ENCODE measurements at places on chromosomes 11 and 22. TPM values are rescaled to one million over a fixed set of nuclear protein-coding genes. Genes with fewer than 3 reads are reported as not detected.

OR51I1 gene
- total RNA-seq, result 0.93 TPM

TCF20 gene
- total RNA-seq, result 80.7 TPM

LIMK2 gene
- 117 TPM for total RNA-seq

KCTD17 gene
- total RNA-seq, result 42.2 TPM

WBP2NL gene
- total RNA-seq, result not detected

INS gene
- not detected for total RNA-seq

PHLDB1 gene
- total RNA-seq, result 148 TPM

DNA sequence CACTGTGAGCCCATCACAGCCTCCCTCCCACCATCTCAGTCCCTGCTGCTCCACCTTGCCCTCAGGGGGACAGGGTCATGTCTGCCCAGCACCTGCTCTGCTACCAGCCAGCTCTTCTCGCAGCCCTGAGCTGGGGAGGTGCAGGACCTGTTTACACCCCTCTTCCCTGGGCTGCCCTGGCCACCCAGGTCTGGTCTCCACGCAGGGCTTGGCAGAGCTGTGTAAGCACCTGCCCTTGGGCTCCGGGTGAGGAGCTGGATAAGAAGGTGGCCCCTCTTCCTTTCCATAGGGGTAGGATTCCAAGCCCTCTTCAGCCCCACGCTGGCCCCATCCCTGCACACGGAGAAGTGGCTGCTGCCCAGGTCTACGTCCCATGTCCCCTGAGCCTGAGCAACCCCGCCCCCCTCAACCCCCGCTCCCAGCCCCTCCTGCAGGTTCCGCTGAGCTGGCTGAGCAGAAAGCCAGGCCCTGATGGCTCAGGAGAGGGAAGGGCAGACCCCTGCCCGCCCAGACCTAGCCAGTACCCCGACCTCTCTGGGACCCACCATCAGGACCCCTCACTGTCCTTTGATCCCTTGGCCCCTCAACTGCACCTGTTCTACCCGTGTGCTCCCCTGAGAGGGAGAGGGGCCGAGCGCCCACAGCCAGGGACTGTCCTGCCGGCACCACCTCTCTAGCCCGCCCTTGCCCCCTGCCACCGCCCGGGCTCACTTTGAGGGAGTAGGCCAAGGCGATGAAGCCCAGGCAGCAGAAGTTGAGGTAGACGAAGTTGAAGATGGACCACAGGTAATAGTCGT lies 3.2 kb downstream of the IFITM10 start:
- peak; percentile 16 for DNase-seq

- no peak for DNase-seq
Measured at GRCh38 chr11:20125927-20126326, 34.3 kb downstream of the DBX1 start.

- DNase-seq, result peak; percentile 74
Measured at GRCh38 chr22:41915035-41915785, at the start of gene SHISA8. SHISA8 (minus strand) TSS chr22:41915074; CDS start chr22:41914667, 407 bp downstream.

GRCh38 chr11:27100534-27100933 lies 59.9 kb downstream of the BBOX1 start:
- DNase-seq, result no peak

- no peak for DNase-seq
Measured at GRCh38 chr11:8545698-8546366, 48.2 kb downstream of the STK33 start.

GRCh38 chr11:33988586-33989370 lies 62.8 kb upstream of the CAPRIN1 start:
- DNase-seq, result no peak

- no peak for DNase-seq
Measured at GRCh38 chr11:76604081-76604625, 66.4 kb downstream of the LRRC32 start.

GRCh38 chr11:30458541-30458940 lies 127.6 kb downstream of the MPPED2 start:
- no peak for DNase-seq

DNA sequence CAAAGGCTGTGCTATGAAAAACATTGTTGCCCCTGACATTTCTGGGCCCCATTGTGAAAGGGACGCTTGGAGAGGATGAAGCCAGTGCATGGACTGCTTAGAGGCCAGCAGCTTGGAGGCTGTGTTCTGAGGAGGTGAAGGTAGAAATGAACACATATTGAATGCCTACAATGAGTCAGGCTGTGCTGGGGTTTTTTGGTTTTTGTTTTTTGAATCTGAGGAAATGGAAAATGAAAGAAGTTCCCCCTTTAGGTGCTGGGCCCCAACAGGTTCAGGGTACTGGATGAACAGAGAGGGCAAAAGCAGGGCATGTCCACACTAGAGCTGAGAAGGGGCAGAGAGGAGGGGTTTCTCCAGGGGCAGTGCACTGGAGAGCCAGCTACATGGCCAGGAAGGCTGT lies 166.1 kb upstream of the API5 start:
- DNase-seq, result no peak

DNA sequence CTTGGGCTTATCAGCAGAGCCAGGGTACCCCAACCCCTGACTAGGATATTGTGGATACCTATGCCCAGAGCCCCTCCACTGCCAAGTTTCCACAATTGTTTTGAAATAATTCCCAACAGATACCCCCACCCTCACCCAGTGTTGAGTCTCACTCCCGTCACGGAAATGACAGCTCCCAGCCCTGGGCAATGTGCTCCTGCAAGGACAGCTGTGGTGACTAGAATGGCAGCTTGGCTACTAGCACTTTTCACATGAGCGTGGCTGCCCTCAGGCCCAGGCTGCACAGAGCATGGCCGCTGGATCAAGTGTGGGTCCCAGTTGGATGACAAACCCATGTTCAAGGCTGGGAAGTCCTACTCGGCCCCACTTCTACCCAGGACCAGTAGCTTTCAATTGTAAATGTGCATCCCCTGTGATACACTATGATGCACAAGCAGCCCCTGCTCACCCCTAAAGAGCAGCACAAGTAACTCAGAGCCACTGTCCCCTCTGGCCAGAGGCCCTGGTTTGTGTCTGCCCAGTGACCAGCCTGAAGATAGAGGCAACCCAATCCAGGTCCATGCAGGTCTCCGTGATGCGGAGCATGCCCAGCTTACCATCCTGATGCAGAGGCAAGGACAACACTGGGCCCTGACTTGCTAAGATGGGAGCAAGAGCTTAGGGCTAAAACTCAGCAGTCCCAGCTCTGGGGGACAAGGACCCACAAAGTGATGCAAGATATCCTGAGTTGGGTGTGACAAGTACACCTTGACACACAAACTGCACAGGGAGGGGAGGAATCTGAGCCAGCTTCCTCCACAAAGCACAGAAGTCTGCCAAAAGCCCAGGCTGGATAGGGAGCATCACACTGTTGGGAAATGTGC lies 13.2 kb downstream of the KCNQ1OT1 start:
- DNase-seq, result no peak

DNA sequence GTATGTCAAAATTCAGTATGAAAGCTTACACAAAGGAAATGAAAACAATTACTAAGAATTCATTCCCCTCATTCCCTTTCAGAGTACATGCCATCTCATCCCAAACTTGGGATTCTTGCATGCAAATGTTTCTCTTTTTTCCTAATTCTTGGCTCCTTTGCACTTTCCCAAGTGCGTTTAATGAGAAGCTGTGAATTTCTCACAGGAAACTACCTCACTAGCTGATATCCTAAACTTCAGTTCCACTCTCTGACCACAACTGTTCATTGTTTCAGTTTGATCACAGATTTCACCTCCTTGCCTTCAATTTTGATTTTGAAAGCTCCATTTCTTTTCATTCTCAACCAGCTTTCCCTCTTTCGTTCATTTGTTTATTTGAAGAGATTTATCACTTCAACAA lies 5.9 kb upstream of the ARL14EP start:
- no peak for DNase-seq

DNA sequence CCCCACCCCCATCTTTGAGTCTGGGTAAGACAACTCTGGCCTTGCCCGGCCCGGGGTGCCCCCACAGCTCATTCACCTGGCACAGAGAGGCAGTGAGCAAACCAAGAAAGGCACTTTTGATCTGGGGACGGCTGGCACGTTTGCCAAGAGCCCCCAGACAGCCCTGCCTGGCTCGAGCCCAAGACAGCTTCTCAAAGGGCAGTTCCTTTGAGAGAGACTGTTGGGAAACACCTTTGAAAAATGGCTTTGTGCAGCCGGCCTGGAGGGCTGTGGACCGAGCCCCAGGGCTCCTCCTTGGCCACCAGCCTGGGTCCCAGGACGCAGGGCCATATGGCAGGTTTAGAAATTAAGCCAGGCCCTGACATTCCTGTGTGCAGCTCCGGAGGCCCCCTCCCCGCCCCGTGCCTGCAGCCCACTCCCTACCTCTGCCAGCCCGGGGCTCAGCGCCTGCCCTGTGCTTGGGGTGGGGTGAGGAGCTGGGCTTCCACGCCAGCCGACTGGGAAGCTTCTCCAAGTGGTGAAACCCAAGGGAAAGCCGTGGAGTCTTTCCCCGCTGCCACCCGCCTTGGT lies 50.2 kb upstream of the SMIM38 start:
- no peak for DNase-seq

GRCh38 chr11:45925550-45925949 lies 3.1 kb downstream of the LARGE2 start:
- DNase-seq, result no peak

GRCh38 chr11:46247659-46248058 lies 29.8 kb upstream of the CREB3L1 start:
- no peak for DNase-seq

DNA sequence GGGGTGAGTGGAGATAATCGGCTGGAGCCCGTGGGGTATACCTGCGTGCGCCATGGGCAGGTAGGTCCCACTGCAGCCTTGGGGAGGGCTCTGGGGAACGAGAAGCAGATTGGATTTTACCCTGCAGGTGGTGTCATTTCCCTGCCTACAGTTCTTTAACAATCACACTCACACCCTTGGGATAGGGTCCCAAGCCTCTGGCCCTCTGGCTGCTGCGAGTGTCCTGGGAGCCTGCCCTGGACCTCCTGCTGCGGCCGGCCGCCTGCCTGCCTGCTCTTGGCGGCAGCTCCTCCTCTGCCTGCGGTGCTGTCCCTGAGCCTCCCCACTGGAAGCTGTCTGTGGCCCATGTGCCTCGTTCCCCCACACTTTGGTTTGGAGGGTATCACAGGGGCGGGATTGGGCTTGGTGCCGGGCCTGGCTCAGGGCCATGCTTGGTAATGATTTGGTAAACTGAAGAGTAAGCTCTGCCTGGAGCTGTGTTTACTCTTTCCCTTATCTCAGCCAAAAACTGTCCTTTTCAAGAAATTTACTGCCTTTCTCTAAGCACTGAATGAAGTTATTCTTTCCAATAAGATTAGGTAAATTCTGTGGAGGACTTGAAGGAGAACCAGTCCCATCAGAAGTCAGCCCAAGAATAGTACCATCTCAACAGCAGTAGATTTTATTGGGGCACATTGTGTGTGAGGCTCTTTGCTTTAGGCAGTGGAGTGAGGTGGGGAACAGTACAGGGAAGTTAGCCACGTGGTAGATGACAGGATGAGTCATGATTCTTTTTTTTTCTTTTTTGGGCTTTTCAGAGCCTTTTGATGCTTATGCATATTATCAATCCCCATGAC lies 53.7 kb downstream of the TBC1D22A start:
- no peak for DNase-seq

- no peak for DNase-seq
Measured at GRCh38 chr11:1192741-1193325, 30.0 kb upstream of the MUC5B start.

- DNase-seq, result no peak
Measured at GRCh38 chr11:14520747-14521151, 563 bp upstream of the PSMA1 start.

DNA sequence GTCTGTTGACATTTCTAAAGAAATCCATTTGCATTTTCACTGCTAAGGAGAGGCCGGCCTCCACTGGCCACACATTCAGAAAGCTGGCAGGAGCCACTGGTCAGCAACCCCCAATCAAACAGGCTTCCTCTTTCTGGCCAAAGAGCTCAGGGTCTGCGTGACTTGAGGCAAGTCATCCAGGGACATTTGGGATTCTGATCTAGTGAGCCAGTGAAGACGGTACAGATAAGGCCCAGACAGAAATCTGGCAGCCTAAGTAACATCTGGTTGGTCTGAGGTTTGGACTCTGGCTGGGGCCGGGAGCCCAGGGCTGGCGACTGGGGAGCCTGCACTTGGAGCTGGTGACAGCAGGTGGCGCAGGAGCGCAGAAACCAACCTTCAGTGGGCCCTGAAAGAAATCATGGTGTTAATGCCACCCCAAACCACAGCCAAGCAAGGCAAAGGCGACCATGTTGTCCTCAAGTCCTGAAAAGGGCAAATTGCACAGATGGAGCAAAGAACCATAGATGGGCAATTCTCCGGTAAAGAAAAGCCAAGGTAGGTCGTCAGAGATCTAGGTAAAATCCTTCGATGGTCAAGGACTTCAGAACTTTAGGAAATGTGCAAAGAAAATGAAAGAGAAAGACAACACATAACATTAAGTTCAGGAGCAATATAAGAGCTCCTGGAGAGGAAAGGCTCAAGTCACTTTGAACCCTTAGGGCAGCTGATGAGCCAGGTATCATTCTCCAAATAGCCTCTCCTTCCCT lies 99.4 kb upstream of the BLID start:
- DNase-seq, result peak; percentile 78

DNA sequence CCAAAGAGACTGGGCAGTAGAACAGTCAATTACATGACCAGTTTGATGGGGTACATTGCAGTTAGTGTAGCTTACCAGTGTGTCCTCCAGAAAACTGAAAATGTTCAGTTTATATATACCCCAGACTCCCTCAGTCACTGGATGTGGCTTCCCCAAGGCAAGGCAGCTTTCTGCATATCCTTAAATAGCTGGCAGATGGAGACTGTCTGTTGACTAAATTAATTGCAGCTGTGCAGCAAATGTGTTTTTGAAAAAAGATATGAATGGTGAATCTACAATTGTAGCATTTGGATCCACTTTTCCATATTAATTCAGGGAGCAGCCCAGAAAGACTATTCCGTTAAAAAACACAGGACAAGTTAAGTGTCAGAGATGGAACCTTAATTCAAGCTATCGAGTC lies 565.1 kb upstream of the CCDC179 start:
- DNase-seq, result no peak

- DNase-seq, result peak; percentile 42
Measured at GRCh38 chr22:46297151-46297812, 612 bp downstream of the GTSE1 start.

DNA sequence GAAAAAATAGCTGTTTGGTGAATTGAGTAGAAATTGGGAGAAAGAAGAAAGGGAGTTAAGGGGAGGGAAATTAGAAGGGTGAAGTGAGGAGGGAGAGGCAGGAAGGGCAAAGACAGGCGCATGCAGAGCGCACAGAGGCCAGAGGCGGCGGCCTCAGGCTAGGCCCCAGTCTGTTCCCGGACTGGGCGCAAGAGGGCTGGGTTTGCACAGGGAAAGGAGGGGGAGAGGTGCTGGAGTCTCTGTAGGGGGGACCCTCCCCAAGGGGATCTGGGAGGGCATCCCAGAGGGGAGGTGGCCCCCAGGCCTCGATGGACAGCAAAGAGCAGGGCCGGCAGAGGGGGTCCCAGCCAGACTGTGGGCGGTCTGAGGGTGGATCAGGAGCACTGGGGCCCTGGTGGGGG lies 1.3 kb upstream of the FLRT1 start:
- DNase-seq, result no peak

GRCh38 chr11:47010179-47010578 lies 73.6 kb downstream of the CSTPP1 start:
- no peak for DNase-seq

DNA sequence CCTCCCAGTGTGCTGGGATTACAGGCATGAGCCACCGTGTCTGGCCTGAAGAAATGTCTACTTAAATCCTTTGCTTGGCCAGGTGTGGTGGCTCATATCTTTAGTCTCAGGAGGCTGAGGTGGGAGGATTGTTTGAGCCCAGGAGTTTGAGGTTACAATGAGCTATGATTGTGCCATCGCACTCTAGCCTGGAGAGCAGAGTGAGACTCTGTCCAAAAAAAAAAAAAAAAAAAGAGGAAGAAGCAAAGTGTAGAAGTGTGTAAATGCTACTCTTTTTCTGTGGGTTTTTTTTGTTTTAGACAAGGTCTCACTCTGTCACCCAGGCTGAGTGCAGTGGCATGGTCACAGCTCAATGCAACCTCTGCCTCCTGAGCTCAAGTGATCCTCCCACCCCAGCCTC lies 6.4 kb upstream of the ATG16L2 start:
- no peak for DNase-seq

All from mesothelial cell of epicardium (in vitro differentiated cells).